Posterior vena cava (tissue), 2 donors: ENCODE measurements at places on chromosomes 1 and 21. TPM values are rescaled to one million over a fixed set of nuclear protein-coding genes. Genes with fewer than 3 reads are reported as not detected.

The TFF2 gene
- not detected for total RNA-seq

The CAMK2N1 gene
- 22.9 TPM for total RNA-seq

The AMPD1 gene
- not detected for total RNA-seq

The LRRC38 gene
- total RNA-seq: not detected

The KRTAP12-2 gene
- total RNA-seq: not detected

The LCE2B gene
- total RNA-seq: not detected

The DISP1 gene
- total RNA-seq: 8.8 TPM

The ARHGEF10L gene
- total RNA-seq: 103 TPM

The TPTE gene
- total RNA-seq: not detected

The ARHGEF16 gene
- 0.32 TPM for total RNA-seq

The MAP3K21 gene
- 0.29 TPM for total RNA-seq

The YOD1 gene
- total RNA-seq: 7.0 TPM

The CDC20 gene
- total RNA-seq: 1.0 TPM

The GJA4 gene
- 21.8 TPM for total RNA-seq

GRCh38 chr1:223411309-223411708 is 18.1 kb downstream of the CCDC185 start:
- no peak for DNase-seq

GRCh38 chr1:226624526-226624925 is 76.0 kb downstream of the STUM start:
- no peak for DNase-seq

DNA sequence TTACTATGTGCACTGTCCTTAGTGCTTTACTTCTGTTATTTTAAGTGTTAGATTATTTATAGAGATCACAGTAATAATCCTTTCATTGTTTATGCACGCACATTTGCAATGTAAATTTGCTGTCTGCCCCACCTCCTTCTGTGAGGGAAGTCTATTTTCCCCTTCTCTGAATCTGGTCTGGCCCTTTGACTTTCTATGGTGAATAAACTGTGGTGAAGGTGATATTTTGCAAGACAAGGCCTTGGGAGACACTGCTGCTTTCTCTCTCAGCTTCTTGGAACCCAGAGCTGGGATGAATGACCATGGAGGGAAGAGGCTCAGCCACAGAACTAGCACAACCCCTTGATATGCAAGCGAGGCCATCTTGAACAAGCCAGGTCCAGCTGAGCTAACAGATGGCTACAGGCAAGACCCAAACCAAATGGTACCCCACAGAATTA is 156.3 kb downstream of the ST6GALNAC3 start:
- DNase-seq: no peak

DNA sequence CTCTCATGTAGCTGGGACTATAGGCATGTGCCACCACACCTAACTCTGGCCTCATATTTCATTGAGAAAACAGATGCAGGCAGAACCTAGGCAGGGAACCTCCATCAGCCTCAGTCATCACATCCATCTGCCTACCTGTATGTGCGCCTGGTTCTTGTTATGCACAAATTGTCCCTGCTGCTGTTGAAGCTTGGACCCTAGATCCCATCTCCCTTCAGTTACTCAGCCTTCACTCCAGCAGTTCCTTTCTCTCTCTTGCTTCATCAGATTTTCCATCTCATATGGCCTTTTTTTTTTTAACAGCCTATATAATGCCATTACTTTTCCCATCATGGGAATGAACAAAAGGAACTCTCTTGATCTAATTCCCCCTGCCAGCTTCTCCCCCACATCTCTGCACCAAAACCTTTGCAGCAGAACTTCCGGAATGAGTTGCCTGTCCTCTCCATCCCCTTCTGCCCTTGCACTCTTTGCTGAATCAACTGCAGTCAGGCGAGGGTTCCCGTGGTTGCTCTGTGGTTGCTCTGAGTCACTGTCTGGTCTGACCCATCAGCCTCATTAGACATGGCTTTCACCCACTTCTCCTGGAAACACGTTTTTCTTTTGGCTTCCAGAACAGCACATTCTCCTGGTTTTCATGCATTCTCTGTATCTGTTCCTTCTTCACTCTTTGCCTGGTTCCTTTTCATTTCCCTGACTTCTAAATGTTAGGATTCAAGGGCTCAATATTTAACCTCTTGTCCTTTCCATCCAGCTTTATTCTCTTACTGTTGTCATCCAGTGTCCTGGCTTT is 41.5 kb downstream of the UBE4B start:
- DNase-seq: peak; percentile 90

DNA sequence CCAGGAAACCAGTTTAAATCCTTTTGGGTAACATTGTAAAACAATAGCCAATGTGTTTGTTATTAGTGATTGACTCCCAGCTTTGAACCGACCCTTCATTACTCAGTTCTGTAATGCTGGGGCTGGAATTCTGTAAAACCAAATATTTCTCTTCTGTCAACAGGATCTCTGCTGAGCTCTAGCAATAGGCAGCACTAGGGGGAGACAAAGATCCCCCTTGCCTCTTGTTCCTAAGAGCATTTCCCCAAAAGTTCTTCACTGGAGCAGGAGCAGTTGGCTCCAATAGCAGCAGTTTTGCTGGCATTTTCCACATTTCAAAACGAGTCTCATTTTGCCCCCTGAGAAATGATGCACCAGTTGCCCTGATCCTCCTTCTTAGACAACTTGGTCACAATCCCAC is 1671.1 kb downstream of the MRPL39 start:
- no peak for DNase-seq

GRCh38 chr1:27523337-27524020 is 33.5 kb upstream of the WASF2 start:
- no peak for DNase-seq

- DNase-seq: no peak
These were observed 73.7 kb downstream of the SLC16A1 start for GRCh38 chr1:112882271-112882744.

- no peak for DNase-seq
These were observed 20.2 kb upstream of the MGST3 start for GRCh38 chr1:165610866-165611265.

GRCh38 chr1:187306710-187307415 is 478.1 kb downstream of the PLA2G4A start:
- DNase-seq: no peak

DNA sequence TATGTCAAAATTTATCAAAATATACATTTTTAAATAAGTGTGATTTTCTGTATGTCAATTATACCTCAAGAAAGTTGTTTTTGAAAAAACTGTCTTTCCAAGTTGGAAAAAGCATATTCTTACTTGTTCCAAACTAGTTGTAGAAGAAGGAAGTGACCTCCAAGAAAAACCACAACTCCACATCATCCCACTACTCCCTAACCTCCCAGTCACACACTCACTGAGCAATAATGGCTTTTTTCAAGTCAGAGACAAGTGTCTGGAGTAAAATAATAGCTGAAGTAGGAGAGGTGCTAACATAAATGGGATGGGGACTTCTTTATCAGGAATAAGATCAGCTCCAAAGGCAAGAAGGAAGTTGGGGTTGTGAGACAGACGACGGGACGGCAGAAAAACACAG is 13.4 kb downstream of the EPRS1 start:
- no peak for DNase-seq

DNA sequence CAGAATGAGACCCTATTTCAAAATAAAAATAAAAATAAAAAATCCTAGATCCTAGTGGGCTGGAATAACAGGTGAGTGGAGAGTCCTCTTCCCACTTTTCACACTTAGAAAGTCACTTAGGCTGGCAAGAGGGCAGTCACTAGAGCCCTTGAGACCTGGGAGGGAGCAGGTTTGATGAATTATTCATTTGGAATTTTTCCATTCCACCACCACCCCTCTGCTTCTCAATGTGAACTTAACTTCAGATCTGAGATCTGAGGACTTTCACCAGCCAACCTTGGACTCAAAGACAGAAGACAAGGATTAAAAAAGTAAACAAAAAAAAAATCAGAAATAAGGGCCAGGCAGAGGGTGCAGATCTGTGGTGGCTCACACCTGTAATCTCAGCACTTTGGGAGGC is 16.5 kb downstream of the AKR7A3 start:
- no peak for DNase-seq

GRCh38 chr1:205832326-205832751 is 17.6 kb downstream of the PM20D1 start:
- no peak for DNase-seq

DNA sequence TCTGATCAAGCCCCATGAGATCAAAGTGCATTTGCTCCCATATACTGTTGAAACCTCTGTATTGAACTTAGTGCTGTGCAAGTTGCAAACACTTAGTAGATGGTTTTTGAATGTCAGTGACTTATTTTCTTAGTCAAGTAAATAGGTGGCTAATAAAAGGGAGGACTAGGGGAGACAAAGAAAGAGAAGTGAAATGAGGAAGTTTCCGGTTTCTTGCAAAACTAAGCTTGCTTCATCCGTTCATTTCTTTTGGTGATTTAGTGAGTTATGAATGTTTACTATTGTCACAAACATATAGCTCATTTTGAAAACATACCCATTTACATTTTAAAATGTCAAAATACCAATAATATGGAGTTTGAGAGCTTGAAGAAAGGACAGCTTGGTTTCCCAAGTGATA is 23.0 kb downstream of the ADAMTS5 start:
- DNase-seq: no peak

GRCh38 chr1:18446751-18447150 is 34.0 kb upstream of the KLHDC7A start:
- DNase-seq: no peak

DNA sequence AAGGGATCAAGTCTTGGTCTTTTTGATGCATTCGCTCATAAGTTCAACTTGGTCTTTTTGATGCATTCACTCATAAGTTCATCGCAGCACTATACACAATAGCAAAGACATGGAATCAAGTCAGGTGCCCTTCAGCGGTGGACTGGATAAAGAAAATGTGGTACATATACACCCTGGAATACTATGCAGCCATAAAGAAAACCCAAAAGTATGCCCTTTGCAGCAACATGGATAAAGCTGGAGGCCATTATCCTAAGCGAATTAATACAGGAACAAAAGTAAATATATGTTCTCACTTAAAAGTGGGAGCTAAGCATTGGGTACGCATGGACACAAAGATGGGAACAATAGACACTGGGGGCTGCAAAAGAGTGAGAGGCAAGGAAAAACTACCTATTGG is 29.8 kb upstream of the FOXE3 start:
- DNase-seq: no peak

DNA sequence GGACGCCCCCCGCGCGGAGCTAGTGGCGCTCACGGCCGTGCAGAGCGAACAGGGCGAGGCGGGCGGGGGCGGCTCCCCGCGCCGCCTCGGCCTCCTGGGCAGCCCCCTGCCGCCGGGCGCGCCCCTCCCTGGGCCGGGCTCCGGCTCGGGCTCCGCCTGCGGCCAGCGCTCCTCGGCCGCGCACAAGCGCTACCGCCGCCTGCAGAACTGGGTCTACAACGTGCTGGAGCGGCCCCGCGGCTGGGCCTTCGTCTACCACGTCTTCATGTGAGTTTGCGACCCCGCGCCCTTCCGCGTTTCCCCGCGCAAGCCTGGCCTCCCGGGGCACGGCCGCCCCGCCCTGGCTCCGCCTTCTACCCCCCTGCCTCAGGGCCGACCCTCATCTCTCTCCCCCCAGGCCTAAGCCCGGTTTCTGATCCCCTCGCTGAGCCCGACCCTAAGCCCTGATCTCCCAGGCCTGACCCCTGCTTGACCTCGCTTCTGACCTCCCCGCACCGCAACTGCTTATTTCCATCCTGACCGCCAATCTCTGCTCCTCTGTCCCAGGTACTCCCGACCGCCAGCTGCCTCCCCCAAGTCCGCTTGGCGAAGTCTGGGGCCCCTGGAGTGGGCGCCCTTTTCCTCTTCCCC is 669 bp downstream of the KCNQ4 start:
- DNase-seq: no peak

DNA sequence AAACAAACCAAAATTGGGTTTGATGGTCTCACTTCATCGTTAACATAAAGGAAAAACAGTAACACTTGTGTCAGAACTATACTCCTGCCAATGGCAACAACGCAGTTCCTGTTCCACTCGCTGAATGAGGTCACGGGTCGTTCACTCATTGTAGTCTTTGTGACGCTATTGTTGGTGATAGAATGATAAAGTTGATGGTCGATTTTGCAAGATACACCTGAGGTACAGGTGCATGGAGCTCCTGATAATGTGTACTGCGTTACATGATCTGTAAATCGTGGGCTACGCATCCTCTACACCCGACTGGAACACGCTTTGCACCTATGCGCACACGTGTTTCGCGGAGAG is 391 bp upstream of the CENPS start:
- DNase-seq: no peak

- no peak for DNase-seq
These were observed 122.8 kb downstream of the GALNT2 start for GRCh38 chr1:230189824-230190223.

GRCh38 chr1:119380983-119381662 is 12.5 kb downstream of the HAO2 start:
- no peak for DNase-seq

DNA sequence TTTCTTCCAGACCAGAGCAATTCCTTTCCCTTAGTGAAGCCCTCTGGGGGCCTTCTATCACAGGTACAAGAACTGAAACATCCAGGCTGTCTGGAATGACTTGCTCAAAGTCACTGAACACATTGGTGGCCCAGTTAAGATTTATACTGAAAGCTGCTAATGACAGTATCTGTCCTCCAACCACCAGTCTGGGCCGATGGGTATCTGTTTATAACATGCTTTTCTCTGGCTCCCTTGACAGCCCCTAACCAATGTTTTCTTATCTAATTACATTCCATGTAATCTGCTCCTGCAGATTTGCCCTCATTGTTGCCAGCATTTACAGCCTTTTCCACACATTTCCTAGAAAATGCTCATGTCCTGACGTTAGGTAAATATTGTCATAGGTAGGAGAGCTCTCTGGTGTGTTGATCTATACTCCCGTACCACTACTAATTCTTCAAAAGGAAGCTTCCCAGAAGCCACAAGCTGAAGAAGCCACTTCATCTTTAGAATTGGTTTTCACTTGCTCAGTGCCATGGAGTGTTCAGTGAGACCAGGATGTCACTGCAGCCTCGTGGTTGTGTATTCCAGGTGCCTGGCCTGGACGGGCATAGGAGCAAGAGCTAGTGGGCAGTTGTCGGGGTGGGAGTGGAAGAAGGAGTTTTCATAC is 163.9 kb downstream of the TSEN15 start:
- DNase-seq: no peak

DNA sequence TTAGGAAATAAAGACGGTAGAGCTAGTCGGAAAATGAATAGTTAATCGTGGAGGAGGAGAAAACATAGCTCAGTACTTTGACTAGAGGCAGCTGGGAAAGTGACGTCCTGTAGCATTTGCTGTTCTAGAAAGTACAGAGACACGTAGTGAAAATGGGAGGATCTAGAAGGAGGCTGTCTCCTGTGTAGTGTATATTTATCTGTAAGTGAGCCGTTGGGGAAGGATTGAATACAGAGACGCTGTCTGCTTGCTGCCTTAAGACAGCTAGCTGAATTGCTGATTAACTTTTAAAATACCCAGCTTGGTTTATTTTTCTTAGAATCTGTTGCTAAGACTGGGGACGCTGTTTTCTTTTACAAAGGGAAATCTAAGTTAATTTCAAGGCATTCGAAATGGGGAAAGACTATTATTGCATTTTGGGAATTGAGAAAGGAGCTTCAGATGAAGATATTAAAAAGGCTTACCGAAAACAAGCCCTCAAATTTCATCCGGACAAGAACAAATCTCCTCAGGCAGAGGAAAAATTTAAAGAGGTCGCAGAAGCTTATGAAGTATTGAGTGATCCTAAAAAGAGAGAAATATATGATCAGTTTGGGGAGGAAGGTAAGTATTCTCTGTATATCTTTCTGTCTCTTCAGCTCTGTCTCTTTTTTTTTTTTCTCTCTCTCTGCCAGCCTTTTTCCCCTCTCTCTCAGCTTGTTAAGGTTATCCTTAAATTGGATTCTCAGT is at the start of gene DNAJB4:
Gene DNAJB4, plus strand, starts transcription at position 221 of the 729 bp plus-strand sequence. Its CDS starts 172 bp downstream, at position 393.
- DNase-seq: no peak
